ENCODE measurements at places on chromosomes 3 and 15.

GRCh38 chr15:64456634-64457108 lies 3.7 kb upstream of the ZNF609 start:
- no peak for DNase-seq

DNA sequence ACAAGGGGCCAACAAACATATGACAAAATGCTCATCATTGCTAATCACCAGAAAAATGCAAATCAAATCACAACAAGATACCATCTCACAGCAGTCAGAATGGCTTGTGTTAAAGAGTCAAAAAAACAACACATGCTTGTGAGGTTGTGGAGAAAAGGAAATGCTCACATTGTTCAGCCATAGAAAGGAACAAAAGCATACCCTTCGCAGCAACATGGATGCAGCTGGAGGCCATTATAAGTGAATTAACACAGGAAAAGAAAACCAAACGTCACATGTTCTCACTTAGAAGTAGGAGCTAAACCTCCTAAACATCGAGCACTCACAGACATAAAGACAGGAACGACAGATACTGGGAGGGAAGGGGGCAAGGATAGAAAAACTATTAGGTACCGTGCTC lies 678.4 kb upstream of the GRM7 start:
- DNase-seq = no peak

- DNase-seq = no peak
Observed at GRCh38 chr3:40869939-40870338, 329.4 kb upstream of the CTNNB1 start.

DNA sequence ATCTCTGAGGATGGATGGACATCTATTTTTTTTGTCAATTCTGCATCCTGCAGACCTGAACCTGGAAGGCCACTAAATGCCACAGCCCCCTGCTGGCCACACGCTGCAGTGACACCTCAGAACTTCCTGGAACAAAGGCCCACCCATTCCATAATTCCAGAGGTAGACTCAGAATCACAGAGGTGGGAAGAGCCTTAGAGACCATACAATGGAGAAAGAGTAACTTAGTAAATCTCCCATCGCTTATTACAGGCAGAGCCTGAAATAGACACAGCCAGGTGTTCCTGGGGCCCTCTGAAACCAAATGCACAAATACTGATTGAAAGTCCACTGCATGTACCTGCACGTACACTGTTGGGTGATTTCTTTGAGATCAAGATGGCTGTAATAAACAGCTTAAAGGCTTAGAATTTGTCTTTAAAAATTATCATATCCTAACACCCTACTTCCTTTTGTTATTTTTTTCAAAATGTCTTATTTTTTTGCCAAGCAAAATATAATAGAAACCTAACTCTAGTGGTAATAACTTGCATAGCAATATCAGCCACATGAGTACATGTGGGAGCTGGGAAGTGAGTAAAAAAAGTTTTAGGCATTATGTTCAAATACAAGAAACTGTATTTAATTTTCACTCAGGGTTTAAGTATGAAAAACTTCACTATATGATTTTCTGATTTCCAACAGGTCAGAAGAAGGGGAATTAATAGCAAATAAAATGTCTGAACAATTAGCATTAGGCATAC lies 62.7 kb downstream of the EOMES start:
- no peak for DNase-seq

DNA sequence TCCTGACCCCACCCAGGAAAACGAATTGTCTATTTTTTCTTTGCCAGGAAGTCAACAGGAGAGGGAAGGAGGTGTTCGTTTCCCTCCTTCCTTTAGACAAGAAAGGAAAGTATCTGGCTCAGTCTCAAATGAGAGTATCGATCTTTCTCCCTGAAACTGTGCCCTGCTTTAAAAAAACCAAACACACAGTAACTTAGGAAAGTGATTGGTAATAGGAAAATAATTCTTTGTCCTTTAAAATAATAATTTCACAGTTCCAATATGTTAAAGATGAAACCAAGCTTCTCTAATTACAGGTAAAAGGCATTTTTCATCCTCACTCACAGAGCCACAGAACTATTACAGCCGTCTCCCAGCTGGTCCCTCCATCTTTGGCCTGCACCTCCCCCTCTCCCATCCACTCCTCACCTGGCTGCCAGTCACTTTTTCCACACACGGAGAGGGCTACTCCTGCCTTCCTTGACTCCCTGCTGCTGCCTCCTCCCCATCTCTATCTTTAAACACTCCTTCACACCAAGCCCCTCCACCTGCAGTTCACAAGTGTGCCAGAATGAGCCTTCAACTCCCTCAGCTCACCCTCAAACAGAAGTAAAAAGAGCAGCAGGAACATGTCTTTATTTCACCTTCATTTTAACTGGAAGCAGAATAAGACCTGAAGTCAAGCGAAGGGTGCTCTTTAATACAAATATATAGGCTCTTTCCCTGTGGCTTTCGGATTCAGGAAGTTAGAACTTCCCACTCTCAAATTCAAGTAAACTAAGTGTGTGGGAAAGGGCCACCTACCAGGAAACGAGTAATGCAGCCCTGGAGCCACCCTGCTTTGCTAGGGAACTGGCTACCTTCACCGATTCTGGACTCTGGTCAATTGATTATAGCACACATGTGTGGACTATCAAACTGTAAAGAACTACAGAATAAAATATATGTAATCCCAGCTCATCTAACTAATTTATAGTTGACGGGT lies 116.4 kb downstream of the SENP2 start:
- DNase-seq = no peak

DNA sequence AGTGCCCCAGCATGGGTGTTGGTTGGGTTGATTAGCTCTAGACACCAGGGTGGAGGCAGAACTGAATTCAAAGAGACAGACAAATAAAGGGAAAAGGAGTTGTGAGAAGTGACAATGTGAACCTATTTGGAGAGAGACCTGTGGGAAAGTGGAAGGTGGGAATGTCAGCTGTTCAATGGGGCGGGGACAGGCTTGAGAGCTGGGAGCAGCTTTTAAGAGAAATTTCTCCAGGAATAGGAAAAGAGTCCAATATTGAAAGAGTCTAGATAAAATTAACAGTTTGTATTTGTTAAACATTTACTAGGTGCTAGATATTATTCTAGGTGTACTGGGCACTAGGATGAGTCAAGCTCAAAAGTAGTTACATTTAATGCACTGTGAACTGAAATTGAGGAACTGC lies 225.3 kb downstream of the GAP43 start:
- DNase-seq = no peak

GRCh38 chr15:72464251-72464650 lies 9.9 kb upstream of the ARIH1 start:
- DNase-seq = no peak

GRCh38 chr15:63045465-63045840 lies 2.9 kb downstream of the TPM1 start:
- no peak for DNase-seq

DNA sequence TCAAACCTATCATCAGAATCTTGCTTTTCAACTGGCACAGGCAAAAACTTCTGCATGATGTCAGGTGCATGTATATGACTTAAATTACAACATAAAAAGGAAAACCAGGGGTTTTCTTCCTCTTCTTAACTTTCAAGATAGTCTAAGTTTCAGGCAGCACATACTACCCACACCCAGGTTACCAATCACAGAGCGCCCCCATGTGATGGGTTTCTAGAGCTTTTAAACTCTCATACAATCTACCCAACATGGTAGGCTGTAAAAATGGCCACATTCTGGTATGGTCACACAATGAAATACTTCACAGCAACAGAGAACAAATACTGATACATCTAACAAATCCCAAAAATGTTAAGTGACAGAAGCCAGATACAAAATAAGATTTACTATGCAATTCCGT lies 7.4 kb downstream of the MESD start:
- DNase-seq = no peak
